ENCODE measurements at places on chromosomes 1 and 21. TPM values are rescaled to one million over a fixed set of nuclear protein-coding genes. Genes with fewer than 3 reads are reported as not detected.

Gene FCER1G
- total RNA-seq = 69.9 TPM

Gene SLC26A9
- not detected for total RNA-seq

GRCh38 chr1:223721658-223722607 lies 9.6 kb downstream of the CAPN2 start:
- peaks cover 38% of the 10 kb centered on the region for H3K36me3 ChIP-seq
- peak overlapping the region; percentile 43 for H3K27ac ChIP-seq
- H3K4me3 ChIP-seq = no peak overlapping the region
- no peaks in the 10 kb centered on the region for H3K27me3 ChIP-seq

DNA sequence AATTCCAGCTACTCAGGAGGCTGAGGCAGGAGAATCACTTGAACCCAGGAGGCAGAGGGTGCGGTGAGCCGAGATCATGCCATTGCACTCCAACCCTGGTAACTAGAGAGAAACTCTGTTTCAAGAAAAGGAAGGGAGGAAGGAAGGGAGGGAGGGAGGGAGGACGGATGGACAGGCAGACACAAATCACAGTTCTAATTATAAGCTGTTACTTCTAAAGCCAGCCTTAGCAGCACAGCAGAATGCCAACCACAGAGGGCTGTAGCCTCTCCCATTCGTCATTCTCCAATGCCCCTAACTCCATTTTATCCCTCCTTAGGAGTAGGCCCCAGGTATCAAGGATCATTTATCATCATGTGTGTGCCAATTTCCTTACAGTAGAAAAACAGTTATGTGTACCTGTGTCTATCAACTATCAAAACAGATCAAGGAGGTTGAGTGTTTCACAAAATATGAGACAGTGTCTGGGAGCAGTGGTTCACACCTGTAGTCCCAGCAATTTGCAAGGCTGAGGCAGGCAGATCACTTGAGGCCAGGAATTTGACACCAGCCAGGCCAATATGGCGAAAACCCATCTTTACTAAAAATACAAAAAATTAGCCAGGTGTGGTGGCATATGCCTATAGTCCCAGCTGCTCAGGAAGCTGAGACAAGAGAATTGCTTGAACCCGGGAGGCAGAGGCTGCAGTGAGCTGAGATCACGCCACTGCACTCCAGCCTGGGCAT lies 19.1 kb downstream of the USP48 start:
- H3K27me3 ChIP-seq = no peaks in the 10 kb centered on the region
- H3K36me3 ChIP-seq = no peaks in the 10 kb centered on the region
- H3K4me3 ChIP-seq = no peak overlapping the region
- no peak for DNase-seq
- H3K4me1 ChIP-seq = peaks cover 3% of the 10 kb centered on the region

DNA sequence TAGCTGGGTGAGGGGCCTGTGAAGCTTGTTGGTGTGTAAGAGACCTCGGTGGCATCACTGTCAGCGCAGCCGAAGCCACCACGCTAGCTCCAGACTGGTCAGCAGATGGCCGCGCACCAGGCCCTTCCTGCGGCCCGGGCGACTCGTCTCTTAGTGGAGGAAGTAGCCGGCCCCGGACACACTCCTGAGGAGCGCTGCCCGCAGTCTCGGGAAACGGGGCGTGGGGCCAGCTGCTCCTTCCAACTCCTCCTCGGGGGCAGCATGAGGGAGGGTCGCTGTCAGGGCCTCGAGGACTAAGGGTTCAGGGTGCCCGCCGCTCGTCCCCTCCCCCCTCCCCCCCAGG lies 20.4 kb downstream of the H3-3A start:
- no peaks in the 10 kb centered on the region for H3K27me3 ChIP-seq
- H3K4me1 ChIP-seq = peaks cover 11% of the 10 kb centered on the region
- H3K4me3 ChIP-seq = peak overlapping the region; percentile 83
- DNase-seq = peak; percentile 83
- peak overlapping the region; percentile 85 for H3K27ac ChIP-seq
- H3K36me3 ChIP-seq = no peaks in the 10 kb centered on the region

- H3K27me3 ChIP-seq = no peaks in the 10 kb centered on the region
- H3K4me3 ChIP-seq = no peak overlapping the region
- no peak for DNase-seq
- no peak overlapping the region for H3K27ac ChIP-seq
These were observed 37.8 kb downstream of the FAM78B start for GRCh38 chr1:166129006-166129405.

GRCh38 chr1:247146671-247147070 lies 25.1 kb downstream of the ZNF124 start:
- no peak overlapping the region for H3K4me3 ChIP-seq
- H3K27ac ChIP-seq = no peak overlapping the region
- peaks cover 19% of the 10 kb centered on the region for H3K36me3 ChIP-seq
- no peaks in the 10 kb centered on the region for H3K4me1 ChIP-seq
- H3K27me3 ChIP-seq = no peaks in the 10 kb centered on the region

DNA sequence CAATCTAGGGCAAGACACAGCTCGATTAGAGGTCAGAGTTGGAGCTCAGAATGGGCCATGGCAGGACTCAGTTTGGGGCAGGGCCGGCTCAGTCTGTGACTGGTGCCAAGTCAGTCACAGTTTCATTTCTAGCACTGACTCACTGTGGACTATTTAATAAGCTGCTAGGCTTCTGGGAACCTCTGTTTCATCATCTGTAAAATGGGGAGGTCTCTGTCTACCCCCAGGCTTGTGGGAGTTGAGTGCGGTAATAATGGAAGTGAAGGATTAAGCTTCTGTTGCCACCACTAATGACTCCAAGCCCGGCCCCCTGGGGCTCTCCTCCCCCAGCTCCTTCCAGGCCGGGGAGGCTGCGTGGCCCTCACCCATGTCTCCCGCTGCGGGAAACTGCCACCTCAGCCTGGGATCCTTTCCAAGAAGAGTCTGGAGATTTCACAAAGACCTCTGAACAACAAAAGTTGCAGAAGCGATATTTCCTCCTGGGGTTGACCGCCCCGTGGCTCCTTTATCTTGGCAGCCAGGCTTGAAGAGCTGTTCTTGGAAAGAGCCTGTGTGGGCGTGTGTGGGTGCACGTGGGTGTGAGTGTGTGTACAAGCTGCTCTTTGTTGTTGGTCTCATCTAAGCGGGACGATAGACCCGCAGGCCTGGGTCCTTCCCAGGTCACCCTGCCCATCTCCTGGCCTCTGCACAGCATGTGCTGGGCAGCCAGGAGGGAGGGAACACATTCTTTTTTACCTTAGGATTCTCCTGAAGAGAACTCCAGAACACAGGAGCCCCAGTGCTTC lies 29.1 kb downstream of the KNCN start:
- H3K36me3 ChIP-seq = no peaks in the 10 kb centered on the region
- H3K27me3 ChIP-seq = no peaks in the 10 kb centered on the region
- DNase-seq = peak; percentile 69
- peak overlapping the region; percentile 31 for H3K4me3 ChIP-seq
- peaks cover 7% of the 10 kb centered on the region for H3K4me1 ChIP-seq
- H3K27ac ChIP-seq = peak overlapping the region; percentile 30

GRCh38 chr1:206867716-206868115 lies 2.3 kb downstream of the IL20 start:
- H3K36me3 ChIP-seq = no peaks in the 10 kb centered on the region
- no peak overlapping the region for H3K27ac ChIP-seq
- H3K4me3 ChIP-seq = no peak overlapping the region
- H3K27me3 ChIP-seq = no peaks in the 10 kb centered on the region
- no peaks in the 10 kb centered on the region for H3K4me1 ChIP-seq

DNA sequence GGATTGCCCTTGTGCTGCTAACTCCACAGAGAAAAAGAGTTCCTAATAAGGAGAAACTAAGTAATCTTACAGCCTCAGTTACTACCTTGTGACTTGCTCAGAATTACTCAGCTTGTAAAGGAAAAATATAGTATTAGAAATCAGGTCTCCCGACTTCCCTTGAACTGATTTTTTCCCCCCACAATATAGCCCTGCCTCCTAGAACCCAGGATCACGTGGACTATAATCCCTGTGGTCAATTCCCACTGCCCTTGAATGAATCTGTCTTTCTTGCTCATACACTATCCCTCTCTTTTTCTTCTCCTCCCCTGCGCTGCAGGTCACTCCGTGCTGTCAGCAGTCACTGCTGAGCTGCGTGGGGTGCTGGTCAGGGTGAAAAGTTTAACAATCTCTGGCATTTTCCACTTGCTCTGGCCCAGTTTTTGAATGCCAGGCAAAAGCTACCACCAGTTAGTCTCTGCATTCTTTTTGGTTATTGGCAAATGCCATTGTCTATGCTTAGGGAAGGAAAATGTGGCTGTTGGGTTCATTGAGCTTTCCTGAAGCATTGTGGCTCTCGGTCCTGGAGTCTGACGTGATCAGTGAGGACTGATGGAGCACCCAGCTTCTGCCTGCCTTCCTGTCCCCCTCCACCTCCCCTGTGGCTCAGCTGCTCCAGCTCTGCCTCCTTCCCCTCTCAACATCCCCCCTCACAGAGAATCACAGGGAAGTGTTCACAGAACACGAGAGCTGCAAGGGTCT lies 1.9 kb upstream of the MYOC start:
- H3K27me3 ChIP-seq = no peaks in the 10 kb centered on the region
- peak overlapping the region; percentile 87 for H3K27ac ChIP-seq
- H3K4me3 ChIP-seq = peak overlapping the region; percentile 32
- H3K4me1 ChIP-seq = peaks cover 8% of the 10 kb centered on the region

DNA sequence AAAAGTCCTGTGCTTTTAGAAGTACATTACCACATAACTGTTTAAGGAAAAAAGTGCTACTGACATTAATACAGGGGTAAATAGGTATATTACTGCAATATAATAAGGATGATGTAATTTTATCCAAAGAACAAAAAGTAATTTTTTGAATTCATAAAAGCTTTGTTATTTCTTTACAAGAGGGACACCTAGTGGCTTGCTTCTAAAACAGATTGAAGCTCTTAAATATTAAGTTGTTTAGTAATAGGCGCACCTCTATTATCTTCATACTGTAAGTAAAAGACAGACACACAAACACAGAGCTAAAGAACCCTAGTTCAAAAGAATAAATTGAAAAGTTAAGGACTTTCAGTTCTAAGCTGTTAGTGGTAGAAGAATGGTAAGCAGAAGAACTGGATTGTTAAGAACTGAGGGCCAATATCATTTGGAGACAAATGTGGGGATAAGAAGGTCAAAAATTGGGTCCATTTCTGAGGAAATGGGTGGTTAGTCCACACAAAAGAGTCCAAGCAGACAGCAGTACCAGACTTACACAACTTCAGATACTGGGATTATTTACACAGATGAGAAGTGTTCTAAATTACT lies 15.4 kb downstream of the ZNHIT6 start:
- H3K27ac ChIP-seq = no peak overlapping the region
- DNase-seq = no peak
- no peaks in the 10 kb centered on the region for H3K27me3 ChIP-seq

GRCh38 chr21:45877171-45877438 lies 104.5 kb upstream of the COL6A1 start:
- H3K36me3 ChIP-seq = no peaks in the 10 kb centered on the region
- H3K4me1 ChIP-seq = peaks cover 3% of the 10 kb centered on the region
- no peak overlapping the region for H3K4me3 ChIP-seq
- no peak overlapping the region for H3K27ac ChIP-seq
- DNase-seq = no peak

DNA sequence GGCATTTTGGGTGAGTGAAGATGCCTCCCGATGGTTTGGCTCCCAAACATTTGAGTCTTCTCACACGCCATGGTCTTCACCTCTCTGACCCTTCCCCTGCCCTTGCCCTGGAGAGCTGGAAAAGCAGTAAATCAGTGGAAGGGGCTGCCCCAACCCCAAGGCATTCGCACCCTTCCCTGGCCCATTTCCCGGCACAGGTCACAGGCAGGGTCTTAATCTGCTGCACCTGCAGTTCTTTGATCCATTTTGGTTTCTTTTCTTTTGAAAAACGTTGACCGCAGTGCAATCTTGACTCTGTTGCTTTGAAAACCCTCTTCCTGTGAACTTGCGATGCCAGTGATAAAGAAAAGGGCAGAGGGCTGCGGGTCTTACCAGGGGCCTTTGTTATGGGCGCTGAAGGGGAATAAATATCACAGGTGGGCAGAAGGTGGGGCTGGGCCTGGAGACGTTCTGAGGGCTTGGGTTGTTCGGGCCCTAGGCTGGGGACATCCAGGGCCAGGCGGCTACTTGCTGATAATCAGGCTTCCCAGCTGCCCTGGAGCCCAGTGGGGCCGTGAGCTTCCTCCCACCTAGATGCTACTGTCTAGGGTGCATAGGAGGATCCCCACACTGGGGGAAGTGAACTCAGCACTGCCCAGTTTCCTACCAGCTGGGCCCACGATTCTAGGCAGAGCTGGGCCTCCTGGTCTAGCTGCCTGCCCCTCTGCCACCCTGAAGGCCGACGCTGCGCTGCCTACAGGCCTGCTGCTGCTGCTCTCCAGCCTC lies 38.6 kb upstream of the EPS8L3 start:
- no peaks in the 10 kb centered on the region for H3K4me1 ChIP-seq
- peak overlapping the region; percentile 21 for H3K27ac ChIP-seq
- no peaks in the 10 kb centered on the region for H3K36me3 ChIP-seq
- peak; percentile 8 for DNase-seq
- no peak overlapping the region for H3K4me3 ChIP-seq
